ENCODE measurements at places on chromosomes 12 and 14. TPM values are rescaled to one million over a fixed set of nuclear protein-coding genes. Genes with fewer than 3 reads are reported as not detected.

LEMD3 gene
- 46.0 TPM for total RNA-seq

LTB4R2 gene
- total RNA-seq = 19.4 TPM

KCNA5 gene
- total RNA-seq = not detected

ETV6 gene
- total RNA-seq = 26.0 TPM

KLRF1 gene
- total RNA-seq = 0.96 TPM

GALNT8 gene
- total RNA-seq = 0.71 TPM

CFAP251 gene
- 1.4 TPM for total RNA-seq

SYNDIG1L gene
- not detected for total RNA-seq

C12orf54 gene
- total RNA-seq = not detected

TBK1 gene
- 29.8 TPM for total RNA-seq

TDRD9 gene
- 0.62 TPM for total RNA-seq

ANHX gene
- total RNA-seq = not detected

DNA sequence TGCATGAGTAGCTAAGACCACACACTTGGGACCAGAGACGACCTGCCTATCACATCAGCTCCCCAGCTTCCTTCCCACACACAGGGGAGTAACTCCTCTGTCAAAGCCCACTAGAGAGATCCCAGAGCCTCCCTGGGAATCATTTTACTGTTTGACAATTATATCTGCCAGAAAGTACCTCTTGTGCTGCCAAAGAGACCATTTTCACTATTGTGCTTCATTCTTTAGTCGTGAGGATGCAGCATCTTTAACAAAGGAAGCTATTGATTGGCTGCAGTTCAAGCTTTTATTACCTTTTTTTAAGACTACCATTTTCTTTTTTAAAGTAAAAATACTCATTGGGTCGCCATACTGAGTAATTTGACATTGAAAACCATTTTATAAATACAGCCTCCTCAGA is 194.5 kb upstream of the RGS6 start:
- DNase-seq = no peak

DNA sequence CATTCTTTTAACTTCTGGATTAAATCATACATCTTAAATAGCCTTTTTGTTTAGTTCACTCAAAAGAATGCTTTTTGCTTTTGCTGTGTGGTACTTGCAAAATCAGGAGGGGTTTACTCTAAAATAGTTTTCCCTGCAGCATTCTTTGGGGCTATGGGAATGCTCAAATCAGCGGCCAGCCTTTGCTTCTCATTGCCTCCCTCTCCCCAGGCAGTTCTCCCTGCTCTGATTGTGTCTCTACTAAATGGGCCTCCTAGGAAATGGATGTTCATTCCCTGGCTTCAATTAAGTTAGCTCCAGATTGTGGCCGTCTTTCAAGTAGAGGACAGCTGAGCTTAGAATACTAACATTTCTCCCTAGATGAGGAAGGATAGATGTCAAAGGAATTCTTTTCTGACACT is 4.4 kb downstream of the TULP3 start:
- DNase-seq = no peak

GRCh38 chr12:9866860-9867269 is 2.3 kb downstream of the CLEC2B start:
- no peak for DNase-seq

DNA sequence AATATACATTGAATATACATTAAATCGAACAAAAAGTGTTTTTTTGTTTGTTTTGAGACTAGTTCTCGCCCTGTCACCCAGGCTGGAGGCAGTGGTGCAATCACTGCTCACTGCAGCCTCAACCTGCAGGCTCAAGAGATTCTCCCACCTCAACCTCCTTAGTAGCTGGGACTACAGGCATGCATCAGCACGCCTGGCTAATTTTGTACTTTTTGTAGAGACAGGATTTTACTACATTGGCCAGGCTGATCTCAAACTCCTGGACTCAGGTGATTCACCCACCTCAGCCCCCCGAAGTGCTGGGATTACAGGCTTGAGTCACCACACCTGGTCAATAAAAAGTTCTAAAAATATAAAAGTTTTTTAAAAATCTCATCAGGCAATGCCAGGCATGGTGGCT is 10.2 kb upstream of the RNF212B start:
- DNase-seq = no peak

DNA sequence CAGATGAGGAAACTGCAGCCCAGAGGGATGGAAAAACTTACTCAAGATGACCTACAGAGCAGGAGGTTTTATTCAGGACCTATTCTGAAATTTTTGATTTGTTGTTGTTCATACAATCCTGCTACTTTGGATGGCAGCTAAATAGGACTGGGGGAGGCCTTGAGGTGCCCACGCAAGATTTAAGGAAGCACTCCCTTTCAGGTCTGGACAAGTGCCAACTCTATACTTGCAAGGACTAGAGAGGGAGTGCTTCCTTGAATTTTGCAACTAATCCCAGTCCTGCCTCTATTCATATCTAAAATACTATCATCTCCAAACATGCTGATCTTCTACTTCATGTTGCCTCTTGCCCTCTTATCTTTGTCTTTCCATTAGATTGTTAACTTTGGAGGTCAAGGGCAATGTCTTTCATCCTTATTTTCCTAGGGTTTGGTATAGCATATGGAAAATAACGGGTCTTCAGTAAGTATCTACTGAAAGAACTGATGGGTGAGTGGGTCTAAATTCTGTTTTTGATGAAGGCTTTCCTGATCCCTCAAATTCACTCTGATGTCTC is 28.6 kb upstream of the PPM1H start:
- DNase-seq = no peak

GRCh38 chr12:93937812-93938211 is 210.6 kb upstream of the PLXNC1 start:
- DNase-seq = no peak

GRCh38 chr12:79648881-79649280 is 41.9 kb downstream of the PAWR start:
- no peak for DNase-seq

- DNase-seq = peak; percentile 36
Measured at GRCh38 chr14:24368562-24369252, 723 bp downstream of the NFATC4 start.

- no peak for DNase-seq
Measured at GRCh38 chr14:100842799-100843198, 16.9 kb downstream of the MEG3 start.

- DNase-seq = no peak
Measured at GRCh38 chr12:2212971-2213869, 160.4 kb downstream of the CACNA1C start.

DNA sequence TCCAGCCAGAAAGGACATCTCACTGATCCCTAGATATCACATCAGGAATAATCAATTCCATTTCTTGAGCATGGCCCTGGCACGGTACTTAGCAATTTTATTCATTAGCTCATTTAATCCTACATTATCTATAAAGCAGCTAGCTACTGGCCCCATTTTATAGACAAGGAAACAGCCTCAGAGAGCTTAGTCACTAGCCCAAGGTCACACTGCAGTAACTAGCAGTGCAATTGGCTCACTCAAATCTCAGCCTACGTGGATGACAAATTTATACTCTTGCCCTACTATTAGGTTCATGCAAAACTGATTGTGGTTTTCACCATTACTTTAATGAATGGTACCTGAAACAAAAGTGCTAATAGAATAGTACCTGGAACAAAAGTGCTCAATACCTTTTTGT is 41.7 kb downstream of the NUAK1 start:
- DNase-seq = no peak

- DNase-seq = peak; percentile 36
Measured at GRCh38 chr14:32254952-32255679, 52.0 kb upstream of the RNU6-8 start.

DNA sequence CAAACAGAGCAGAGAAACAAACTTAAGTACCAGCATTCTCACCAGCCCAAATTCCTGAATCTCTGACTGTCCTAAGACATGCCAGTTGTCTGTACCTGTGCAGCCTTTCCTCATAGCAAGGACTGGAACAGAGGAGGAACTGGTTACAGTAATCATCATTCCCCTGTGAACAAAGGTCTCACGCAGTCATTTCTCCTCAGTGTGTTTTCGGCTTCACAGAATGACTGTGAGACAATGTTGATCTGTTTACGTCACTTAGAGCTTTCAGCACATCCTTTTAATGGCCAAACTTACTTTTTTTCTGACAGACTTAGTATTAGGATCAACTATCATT is 169.0 kb downstream of the FBXL14 start:
- no peak for DNase-seq

DNA sequence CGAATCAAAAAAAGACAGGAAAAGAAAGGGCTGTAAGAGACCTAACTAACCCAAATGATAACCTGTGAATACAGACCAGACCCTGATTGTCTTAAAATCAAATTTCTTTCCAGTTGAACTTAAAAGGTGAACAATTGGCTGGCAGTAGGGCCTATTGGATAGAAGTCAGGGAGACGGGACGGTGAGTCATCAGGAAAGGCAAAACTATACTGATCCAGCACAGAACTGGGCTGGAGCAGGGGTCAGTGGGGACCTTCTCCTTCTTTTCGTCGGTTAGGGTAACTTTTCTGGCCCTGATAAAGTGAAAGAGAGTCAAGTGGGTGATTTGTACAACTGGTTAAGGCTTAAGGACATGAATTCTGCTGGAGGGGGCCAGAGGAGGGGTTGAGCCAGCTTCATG is 84.9 kb upstream of the OTX2 start:
- no peak for DNase-seq

GRCh38 chr14:101075801-101076413 is 172.4 kb upstream of the RTL1 start:
- peak; percentile 17 for DNase-seq

DNA sequence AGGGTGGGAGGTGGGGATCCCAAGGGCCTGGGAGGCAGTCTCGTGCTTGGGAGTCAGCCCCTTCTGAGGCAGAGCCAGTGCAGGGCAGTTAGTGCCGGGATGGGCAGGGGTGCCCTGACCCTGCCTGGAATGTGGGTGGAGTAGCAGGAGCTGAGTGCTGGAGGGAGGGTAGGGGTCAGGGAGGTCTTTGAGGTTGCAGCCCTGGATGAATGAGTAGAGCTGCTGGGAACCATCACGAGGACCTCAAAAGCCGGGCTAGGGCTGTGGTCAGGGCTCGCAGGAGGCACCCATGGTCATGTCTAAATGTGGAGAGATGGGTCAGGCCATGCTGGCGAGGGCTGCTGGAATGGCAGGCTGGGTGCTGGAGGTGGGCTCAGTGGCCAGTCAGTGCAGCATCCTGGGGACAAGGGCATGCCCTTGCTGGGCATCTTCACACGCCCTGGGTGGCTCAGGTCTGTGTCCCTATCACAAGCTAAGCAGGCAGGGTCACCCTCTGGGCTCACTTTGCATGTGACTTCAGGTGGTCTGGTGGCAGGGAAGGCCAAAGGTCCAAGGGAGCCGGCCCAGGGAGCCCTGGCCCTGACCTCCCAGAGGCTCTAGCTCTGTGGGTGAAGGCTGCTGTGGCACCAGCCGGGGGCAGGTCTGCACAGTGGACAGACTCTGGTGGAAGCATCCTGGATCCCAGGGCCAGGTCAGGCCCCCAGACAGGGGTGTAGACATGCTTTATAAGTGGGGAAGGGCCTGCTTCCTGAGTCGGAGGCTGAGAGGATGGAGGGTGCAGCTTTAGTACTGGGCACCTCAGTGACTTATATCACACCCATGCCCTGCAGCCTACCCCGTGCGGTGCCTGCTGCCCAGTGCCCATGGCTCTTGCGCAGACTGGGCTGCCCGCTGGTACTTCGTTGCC is 24.5 kb downstream of the PAPLN start:
- no peak for DNase-seq

DNA sequence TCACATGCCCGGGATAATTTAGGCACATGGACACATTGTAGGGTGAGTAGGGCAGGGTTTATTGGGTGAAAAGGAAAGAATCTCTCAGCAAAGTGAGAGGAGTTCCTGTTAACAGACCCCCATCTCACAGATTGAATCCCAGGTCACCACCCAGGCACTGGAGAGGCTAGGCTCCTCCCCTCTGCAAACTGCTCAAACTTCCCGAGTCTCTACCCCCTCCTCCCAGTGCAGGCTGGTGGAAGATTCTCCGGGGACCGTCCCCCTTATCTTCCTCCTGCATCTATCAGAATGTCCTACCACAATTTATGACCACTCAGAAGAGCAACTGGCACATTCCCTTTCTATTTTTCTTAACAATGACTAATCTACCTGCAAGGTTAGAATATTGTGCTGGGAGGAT is 126.0 kb downstream of the NTF3 start:
- DNase-seq = no peak

GRCh38 chr12:43206396-43206795 is 345.6 kb downstream of the ADAMTS20 start:
- no peak for DNase-seq

DNA sequence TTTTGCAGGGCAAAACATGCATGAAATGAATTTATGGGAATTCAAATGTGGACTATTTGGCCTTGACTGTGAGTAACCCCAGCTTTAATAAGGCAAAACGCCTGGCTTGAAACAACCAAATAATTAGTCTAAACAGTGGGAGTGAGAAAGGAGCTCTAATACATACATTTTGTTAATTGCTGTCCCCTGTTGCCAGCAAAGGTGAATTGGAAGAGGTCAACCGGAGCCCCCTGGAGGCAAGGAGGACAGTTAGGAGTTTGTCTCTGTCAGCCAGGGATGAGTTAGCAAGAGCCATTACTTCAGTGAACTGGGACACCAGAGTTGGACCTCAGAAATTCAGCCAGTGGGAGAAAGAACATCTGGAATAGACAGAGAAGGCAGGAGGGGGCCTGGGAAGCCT is 17.4 kb downstream of the KRT76 start:
- no peak for DNase-seq

DNA sequence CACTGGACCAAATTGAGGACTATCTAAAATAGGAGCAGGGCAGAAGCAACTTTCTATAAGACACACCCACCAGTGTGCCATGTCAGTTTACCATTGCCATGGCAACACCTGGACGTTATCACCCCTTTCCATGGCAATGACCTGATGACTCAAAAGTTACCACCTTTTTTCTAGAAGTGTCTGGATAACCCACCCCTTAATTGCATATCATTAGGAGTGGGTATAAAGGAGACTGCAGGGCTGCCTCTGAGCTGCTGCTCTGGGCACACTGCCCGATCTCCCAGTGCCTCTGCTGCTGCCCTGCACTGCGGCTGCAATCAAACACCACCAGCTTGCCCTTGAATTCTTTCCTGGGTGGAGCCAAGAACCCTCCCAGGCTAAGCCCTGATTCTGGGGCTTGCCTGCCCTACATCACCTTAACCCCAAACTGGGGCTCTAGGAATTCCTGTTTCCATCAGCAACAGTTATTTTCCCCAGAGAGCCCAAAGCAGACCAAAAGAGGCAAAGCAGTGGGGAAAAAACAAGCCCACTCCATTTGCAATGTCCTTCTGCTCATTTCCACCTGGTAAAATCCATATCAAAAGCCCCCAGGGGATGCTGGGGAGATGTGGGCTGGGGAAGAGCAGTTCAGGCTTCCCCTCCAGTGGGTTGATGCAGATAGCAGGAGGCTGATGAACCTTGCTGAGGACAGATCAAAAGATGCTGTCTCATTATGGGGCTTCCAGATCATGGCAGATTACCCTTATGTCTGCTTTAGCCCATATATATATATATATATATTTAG is 129.5 kb upstream of the NCOR2 start:
- no peak for DNase-seq

DNA sequence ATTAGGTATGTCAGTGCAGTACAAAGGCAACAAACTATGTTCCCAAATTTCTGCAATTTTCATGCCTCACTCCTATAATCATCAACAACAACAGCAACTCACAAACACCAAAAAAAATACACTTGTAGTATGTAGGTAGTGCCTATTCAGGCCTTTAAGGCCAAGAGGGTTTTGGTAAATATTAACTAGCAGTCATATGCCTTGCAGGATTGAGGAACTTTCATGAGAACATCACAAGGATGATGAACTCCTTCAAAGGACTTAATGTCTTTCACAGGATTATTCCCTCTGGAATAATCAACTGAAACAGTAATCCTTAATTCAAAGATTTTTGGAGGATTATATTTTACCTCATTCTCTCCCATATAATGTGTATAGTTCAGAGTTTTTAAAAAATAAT is 293.8 kb downstream of the NOVA1 start:
- DNase-seq = no peak
